ENCODE measurements at places on chromosomes 2 and 18. TPM values are rescaled to one million over a fixed set of nuclear protein-coding genes. Genes with fewer than 3 reads are reported as not detected.

DNA sequence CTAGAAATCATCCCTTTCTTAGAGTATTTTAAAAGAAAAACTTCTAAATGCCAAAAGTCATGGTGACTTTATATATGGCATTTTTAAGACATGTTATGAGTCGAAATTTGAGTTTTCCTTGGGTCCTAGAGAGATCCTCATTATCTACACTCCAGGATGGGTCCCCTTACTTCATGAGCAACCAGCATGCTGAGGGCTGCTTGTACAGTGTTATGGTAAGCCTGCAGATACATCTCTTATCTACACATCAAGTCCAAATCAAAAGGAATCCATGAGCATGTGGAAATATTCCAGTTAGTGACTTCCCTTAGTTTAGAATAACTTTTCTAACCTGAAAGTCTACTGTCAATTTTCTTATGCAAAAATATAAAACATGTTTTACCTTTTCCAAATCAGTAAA lies 58.7 kb downstream of the SLC66A3 start:
- no peak for DNase-seq

DNA sequence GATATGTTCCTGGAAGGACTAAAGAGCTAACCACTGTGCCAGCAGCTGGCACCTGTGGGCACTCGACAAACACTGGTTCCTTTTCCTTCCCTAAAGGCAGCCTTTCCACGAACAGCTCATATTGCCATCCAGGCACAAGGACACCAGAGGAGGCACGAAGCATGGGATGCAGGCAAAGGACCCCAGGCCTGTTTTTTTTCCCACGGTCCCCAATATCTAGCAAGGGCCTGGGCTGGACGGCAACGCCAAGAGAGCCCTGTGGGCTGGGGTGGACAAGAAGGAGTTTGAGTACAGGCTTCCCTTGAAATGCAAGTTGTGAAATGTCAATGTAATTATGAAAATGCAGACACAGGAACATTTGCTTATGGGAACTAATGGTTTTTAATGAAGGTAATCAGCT lies 135.9 kb downstream of the CYP26B1 start:
- DNase-seq: no peak

DNA sequence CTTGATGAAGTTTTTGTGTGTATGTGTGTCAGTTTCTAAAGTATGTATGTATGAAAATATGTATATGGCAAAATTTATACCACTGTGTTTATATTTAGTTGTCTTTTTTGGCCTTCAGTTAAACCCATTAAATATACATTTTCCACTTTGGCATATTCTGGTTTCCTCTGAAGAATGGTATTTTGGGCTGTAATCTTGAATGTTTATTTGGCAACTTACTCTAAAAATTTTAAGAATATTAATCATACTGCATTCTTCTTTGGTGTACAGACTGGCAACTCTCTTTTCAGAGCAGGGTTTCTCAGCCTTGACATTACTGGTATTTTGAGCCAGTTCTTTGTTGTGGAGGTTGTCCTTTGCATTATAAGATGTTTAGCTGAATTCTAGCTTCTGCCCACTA lies 27.9 kb upstream of the CCBE1 start:
- no peak for DNase-seq

The ASTL gene
- polyA plus RNA-seq: not detected

The WDR12 gene
- 68.4 TPM for polyA plus RNA-seq

The MTERF4 gene
- polyA plus RNA-seq: 15.9 TPM

- DNase-seq: no peak
Observed at GRCh38 chr18:10291568-10291981, 162.9 kb upstream of the APCDD1 start.

GRCh38 chr2:27164960-27165763 lies 16.4 kb downstream of the TCF23 start:
- DNase-seq: no peak

- DNase-seq: no peak
Observed at GRCh38 chr2:68352651-68353391, 12.3 kb upstream of the PLEK start.

DNA sequence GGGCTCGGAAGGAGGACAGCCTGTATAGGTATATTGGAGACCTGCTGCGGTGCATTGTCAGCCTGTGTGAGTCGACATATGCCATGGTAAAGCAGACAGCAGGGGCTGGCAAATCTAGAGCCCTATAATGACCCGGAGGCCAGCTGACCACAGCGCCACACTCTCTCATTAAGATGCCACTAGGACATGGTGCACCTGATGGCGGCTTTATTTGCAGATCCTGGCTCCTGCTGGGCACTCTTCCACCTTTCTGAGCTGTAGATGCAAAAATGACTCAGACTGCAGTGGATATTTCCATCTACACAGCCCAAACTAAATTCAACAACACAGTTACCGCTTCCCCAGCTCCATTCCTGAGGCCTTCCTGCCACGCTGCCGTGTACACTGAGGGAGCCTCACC lies 389.9 kb downstream of the TNS1 start:
- no peak for DNase-seq

- DNase-seq: no peak
Observed at GRCh38 chr2:86675104-86675503, 45.0 kb upstream of the RMND5A start.

The FKBP1B gene
- polyA plus RNA-seq: 23.6 TPM

DNA sequence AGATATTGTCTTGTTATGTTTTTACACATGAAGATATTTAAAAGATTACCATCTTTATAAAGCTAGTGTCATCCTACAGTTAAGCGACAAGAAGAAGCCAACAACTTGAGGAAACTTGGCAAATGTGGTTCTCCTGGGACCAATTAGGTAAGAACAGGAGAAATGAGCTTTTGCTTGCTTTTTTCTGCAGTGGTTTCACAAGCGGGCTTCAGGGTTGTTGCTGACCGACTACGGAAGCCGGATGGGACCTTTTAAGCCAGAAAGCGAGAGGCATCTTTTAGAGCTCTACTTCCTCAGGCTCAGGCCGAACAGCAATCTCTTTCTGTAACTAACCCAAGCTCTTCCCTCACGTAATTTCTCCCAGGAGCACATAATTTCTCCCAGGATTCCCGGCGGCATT lies 256.5 kb downstream of the CNTNAP5 start:
- no peak for DNase-seq

The TCF23 gene
- 0.02 TPM for polyA plus RNA-seq

The UGT1A1 gene
- 0.04 TPM for polyA plus RNA-seq
